ENCODE measurements at places on chromosomes 6 and 20.

DNA sequence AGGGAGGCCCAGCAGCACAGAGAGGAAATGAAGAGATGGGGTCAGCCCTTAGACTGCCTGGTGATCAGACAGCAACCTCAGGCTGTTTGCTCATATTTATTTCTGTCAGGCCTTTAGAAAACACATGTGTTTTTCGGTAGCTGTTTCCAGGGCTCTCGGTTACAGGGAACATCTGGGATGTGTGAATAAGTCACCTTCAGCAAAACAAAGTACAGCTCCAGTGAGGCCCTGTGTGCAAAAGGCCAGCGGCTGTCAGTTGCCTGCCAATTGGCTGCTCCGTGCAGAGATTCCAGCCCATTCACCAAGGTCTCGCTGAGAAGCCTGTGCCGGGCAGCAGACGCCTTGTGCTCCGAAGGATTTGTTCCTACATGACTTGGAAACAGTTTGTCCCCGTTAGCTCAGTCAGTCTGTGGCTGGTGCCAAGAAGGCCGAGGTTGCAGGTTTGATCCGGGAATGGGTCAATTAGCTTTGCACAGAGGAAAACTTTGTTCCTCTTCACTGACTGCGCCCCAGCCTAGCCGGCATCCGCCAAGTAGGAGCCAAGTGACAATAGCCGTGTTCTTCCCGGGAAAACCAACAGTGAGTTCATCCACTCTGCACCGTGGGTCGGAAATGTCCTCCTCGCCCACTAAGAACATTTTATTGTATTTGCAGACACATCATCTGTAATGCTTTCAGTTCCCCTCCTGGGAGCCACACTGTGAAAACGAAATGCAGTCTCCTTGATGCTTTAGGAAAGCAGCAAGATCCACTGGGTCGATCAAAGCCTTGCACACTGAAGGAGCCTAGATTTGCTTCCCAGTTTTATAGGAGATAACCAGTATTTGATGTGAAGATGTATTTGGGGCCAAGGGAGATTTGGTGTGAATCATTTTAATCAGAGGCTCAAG, 315.4 kb upstream of the CDYL start:
- DNase-seq, result no peak

GRCh38 chr6:39330476-39330875, 8.0 kb upstream of the KCNK16 start:
- no peak for DNase-seq

DNA sequence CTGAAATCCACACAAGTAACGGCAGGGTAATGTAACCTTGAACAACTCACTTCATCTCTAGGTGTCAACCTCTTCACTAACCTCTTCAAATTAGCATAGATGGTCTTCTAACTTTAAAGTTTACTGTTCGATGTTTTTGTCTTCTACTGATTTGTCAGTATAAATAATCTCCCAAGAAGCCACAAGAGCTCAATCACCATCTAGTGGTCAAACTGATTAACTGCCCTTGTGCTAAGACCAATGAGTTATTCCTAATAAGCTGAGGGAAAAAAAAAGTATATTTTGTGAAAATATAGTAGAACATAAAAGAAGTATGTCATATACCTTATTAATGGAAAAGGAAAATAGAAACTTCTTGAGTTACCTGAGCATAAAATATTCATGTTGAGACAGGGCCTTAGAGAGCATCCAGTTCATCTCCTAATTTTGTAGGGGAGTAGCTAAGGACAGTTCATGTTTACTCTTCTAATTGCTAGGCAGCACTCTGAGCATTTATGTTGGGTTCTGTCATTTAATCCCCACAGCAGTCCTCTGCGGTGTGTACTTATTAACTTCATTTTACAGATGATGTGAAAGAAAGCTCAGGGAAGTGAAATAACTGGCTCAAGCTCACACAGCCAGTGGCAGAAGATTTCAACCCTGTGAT, 317.1 kb downstream of the ESR1 start:
- DNase-seq, result no peak

DNA sequence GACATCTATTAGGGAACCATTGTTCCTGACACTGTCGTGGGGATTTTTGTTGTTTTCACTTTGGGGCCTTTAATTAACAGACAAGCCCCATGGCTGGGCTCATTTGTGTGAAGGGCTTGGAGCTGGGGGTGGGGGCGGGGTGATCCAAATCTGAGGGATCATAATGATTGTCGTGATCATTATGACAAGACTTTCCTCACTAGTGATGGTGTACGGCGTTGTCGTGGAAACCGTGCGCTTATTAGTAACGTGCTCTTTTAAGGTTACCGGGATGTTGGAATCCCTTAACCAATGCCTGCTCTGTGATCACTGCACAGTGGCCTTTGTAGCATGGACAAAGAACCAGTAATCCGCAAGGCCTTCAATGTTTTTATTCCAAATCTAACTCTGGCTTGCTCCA, 18.6 kb downstream of the PDYN start:
- no peak for DNase-seq

GRCh38 chr6:144155529-144155928, 5.2 kb downstream of the STX11 start:
- no peak for DNase-seq

DNA sequence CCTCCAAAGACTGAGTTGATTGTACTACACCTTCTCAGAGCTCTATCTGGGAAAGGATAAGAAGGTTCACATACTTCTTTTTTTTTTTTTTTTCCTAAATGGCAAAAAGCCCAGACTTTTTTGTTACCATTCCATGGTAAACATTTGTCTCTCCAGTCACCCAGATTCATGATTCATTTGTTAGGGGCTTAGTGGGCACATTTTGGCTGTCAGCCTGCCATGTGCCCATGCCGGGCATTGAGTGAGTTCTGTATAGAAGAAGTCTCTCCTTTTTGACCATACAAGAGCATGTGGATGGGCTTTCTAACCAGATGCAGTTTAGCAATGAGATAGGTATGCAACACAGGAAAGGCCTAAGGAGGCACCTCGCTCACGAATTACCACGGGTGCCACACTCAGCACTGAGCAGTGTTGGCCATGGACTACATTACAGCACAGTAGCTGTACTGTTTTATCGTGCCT, 447.5 kb upstream of the HSF2 start:
- DNase-seq, result no peak

DNA sequence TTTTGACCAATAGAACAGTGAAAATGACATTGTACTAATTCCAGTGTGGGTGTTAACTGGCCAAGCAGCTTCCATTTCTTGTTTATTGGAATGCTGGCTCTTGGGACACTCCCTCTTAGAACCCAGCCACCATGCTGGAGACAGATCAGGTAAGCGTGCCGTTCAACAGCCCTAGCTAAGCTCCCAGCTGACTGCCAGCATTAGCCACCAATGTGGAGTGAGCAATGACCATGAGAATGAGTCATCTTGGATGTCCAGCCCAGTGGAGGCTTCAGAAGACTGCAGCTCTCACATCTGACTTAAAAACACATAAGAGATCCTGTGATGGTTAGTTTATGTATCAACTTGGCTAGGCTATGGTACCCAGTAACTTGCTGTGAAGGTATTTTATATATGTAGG, 3.0 kb upstream of the LINC00237 start:
- no peak for DNase-seq

GRCh38 chr6:17381424-17382147, 11.8 kb upstream of the CAP2 start:
- no peak for DNase-seq

- DNase-seq, result no peak
These were observed 209.6 kb upstream of the SSTR4 start for GRCh38 chr20:22825546-22825945.

DNA sequence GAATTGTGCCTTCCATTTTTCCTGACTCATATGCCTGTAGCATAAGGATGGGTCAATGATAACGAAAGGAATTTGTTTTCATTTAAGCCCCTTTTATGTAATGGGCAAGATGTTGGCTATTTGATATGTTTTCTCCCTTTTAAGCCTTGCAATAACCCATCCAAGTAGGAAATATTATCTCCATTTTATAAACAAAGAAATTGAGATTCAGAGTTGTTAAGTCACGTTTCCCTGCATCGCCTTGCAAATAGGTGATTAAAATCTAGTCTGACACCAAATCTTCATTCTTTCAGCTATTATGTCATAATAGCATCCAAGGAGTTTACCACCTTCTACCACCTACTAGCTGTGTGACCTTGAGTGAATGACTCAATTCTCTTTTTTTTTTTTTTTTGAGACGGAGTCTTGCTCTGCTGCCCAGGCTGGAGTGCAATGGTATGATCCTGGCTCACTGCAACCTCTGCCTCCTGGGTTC, 7.0 kb downstream of the HNF4A start:
- DNase-seq, result no peak

DNA sequence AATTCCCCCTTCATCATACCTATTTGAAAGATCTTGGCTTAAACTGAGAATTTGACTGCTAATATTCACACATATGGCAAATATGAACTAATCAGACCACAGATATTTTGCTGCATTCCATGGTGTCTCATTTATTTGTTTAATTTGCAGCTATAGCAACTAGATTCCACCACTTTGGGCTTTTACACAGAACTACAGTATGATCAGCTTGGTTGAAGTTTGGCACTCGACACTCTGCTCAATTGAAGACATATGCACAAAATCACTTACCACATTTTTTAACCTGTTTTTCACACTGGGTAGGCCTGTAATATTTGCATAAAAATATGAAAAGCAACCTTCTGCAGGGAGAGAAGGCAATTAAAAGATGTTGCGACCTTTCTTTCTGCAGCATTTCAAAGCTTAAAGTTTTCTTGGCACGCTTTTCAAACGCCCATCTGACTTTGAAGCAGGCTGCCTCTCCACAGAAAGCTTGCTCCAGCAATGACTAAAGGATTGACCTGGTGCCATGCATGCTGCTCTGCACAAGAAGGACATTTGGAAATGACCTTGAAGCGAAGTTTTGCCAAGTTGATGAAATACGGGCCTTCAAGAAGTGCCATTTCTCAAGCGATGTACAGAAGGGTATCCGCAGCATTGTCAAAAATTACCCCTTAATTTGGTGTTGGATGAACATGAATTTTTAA, 126.7 kb downstream of the AIG1 start:
- DNase-seq, result no peak
